ENCODE measurements at places on chromosomes 6 and 20. TPM values are rescaled to one million over a fixed set of nuclear protein-coding genes. Genes with fewer than 3 reads are reported as not detected.

DNA sequence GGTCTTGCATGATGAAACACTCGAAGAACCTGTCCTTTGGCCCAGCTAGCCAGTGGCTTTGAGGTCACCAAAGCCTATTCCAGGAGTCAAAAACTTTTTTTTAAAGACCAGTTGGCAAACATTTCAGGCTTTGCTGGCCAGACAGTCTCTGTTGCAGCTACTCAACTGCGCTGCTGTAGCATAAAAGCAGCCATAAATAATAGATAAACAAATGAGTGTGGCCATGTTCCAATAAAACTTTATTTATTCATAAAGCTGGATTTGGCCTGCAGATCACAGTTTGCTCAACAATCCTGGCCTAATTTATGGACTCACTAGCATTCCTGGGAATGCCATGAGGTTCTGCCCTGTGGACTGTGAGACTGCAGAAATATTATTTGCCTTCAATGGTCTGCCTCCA lies 68.8 kb upstream of the LTV1 start:
- DNase-seq = no peak

DNA sequence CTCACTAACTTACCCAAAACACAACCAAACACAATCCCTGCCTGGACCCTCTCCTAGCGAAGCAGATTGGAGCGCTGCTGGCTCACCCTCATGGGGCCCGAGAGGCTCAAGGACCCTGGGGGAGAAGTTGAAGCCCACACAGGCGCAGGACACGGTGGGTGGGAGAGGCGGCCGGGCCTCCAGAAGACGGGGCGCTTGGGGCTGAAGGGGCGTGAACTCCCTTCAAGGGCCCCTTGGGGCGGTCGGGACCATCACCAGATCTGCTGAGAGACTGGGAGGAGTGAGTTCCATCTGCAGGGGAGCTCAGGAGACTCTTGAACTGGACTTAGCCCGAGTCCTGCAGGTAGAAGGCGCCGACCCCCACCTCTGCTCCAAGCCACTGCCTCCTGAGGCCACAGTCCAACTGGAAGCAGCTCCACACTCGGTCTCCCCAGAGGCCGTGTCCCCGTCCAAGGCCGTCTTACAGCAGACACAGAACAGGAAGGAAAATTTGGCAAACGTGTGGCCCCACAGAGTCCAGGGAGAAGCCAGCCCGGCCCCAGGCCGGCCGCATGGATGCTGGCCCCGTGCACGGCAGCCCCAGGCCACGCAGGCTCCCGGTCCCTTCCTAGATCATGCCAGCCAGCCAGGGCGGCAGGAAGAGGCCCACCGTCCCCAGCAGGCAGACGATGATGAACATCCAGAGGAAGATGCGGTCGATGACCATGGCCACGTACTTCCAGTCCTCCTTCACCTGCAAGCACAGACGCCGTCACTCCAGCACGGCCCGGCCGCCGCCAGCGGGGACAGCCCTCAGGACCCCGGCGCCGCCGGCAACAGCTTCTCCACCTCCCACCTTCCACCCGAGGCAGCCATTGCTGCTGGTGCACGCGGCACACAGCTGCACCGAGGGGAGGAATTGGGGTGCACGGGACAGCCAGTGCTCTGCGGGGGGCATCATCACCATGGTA lies 14.7 kb downstream of the CHRNA4 start:
- DNase-seq = no peak

C20orf202 gene
- 1.7 TPM for total RNA-seq

- no peak for DNase-seq
Observed at GRCh38 chr6:47483516-47483852, 5.9 kb downstream of the CD2AP start.

DNA sequence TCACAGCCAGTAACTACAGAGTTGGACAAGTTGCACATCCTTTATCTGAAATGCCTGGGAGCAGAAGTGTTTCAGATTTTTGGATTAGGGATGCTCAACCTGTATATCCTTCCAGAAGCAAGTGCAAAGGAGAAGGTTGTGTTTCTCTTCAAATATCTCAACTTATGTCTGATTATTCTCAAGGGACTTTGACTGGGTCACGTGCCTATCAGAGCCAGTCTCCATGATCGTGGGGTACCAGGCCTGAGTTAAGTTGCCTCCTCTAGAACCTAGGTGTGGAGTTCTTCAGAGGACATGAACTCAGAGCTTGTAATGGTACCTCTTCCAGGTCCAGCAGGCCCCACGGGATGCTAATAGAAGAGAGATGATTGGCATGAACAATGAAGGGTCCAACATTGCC lies 7.8 kb downstream of the CD83 start:
- no peak for DNase-seq

LZTS3 gene
- total RNA-seq = 9.5 TPM

PNLDC1 gene
- not detected for total RNA-seq

EBF4 gene
- 16.6 TPM for total RNA-seq

DNA sequence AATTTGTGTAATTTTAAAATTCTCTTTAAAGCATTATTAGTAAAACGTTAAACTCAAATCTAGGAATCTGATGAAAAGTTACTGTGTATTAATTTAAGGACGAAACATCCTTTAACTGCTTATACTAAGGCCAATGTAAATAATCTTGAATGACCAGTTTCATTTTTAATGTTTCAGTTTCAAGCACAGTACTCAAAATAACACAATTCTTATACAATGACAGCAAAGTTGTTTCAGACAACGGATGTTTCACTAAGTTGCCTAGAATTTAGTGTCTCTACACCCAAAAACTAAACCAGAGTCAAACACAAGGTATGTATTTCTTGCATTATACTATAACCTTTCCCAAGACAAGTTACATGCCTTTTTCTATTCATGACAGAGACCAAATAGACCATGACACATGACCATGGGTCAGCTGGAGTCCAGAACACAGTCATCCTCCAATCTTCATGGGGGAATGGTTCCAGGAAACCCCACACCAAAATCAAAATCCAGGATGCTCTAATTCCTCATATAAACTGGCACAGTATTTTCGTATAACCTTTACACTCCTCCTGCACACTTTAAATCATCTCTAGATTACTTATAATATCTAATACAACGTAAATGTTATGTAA lies 7.7 kb downstream of the PHIP start:
- DNase-seq = no peak

DNA sequence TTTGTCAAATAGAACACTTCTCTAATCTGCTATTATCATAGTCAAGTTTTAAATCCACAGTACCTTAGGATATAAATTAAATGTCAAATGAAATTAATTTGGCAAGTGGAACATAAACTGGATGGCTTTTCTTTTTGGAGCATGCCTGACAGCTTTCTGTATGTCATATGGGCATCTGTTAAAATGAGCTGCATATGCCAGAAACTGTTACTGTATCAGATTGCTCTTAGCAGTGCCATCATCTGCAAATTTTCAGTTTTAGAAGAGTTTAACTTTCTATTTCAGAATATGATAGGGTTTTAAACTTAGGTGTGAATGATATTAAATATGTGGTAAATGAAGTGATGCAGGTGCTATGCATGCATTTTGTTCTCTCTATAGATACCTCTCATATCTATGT lies 3.4 kb upstream of the EEF1E1 start:
- no peak for DNase-seq

GRCh38 chr20:51979226-51979625 lies 176.9 kb upstream of the SALL4 start:
- no peak for DNase-seq

DNA sequence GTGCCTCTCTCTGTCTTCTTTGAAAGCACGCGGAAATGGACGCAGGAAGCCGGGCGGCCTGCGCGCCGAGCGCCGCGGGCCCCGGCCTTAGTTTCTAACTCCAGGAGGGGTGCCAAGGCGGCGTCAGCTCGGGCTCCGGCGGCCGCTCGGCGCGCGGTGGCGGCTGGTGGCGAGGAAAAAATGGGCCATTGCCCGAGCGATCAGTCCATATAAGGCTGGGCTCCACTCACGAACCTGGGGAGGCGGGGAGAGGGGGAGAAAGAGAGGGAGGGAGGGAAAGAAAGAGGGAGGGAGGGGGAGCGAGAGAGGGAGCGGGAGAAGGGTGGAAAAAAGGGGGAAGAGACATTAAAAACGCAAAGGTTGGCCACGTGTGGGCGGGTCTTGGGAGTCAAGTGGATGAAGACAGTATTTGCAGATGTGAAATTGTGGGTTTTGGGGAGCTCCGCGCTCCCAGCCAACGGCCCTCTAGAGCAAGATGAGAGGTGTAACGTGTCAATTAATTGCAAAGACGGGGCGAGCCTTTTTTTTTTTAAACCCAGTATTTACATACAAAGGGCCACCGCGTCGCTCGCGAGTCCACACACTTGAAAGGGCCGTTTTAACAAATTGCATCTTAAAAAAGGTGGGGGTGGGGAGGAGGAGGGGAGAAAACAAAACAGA lies at the start of gene NKX2-2:
NKX2-2 (minus strand) TSS at position 184 of the 660 bp plus-strand sequence. CDS start 395 bp downstream, outside the sequence.
- no peak for DNase-seq

- DNase-seq = no peak
Observed at GRCh38 chr6:145147559-145147958, 587.8 kb downstream of the EPM2A start.

DNA sequence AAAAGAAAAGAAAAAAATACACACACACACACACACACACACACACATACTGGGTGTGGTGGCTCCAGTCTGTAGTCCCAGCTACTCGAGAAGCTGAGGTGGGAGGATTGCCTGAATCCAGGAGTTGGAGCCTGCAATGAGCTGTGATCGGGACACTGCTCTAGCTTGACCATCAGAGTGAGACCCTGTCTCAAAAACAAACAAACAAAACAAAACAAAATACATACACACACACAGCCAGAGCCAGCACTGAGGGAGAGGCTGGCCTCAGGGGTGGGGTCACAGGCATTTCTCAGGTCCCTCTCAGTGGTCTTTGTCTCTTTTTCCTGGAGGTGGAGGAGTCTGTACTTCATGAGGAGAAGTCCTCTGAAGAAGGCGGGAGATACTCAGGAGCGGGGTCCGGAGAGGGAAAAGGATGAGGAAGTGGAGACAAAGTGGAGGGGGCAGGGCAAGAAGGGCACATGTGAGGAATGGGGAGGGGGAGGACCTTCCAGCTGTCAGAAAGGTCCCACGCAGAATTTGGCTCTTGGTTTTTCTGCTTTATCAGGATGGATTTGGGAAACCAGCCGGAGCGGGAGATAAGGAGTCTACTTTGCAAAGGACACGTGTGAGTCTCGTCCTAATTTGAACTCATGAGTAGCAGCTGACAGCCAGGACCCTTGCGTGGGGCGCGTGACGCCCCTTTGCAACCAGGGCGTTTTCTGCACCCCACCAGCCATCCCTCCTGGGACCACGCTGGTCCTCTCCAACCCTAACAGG lies 7.7 kb upstream of the MICB start:
- no peak for DNase-seq

DNA sequence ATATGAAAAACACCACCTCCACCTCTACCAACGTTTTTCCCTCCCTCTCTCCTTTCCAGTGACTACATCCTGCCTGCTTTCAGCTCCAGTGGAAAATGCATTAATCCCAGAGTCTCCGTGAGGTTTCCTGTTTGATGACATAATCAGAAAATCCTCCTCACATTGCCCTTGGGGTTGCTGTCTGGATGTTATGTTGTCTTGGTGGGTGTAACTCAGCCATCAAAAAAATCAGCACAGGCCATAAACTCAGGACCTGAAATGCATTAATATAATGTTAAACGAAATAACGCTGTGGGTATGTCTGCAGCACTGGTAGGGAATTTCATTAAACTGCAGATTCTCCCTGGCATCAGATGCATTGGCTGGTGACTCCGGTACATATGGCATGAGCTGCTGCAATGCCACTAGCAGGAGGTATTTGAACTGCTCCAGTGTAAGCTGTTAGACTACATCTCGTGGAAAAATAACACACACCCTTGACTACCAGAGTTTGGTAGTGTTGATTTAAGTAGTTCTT lies 297.8 kb downstream of the PRL start:
- no peak for DNase-seq

GRCh38 chr6:21357262-21357661 lies 236.3 kb upstream of the SOX4 start:
- no peak for DNase-seq
